ENCODE measurements at places on chromosomes 3 and 15.

- no peak for DNase-seq
Measured at GRCh38 chr3:12303993-12304392, 15.1 kb downstream of the PPARG start.

DNA sequence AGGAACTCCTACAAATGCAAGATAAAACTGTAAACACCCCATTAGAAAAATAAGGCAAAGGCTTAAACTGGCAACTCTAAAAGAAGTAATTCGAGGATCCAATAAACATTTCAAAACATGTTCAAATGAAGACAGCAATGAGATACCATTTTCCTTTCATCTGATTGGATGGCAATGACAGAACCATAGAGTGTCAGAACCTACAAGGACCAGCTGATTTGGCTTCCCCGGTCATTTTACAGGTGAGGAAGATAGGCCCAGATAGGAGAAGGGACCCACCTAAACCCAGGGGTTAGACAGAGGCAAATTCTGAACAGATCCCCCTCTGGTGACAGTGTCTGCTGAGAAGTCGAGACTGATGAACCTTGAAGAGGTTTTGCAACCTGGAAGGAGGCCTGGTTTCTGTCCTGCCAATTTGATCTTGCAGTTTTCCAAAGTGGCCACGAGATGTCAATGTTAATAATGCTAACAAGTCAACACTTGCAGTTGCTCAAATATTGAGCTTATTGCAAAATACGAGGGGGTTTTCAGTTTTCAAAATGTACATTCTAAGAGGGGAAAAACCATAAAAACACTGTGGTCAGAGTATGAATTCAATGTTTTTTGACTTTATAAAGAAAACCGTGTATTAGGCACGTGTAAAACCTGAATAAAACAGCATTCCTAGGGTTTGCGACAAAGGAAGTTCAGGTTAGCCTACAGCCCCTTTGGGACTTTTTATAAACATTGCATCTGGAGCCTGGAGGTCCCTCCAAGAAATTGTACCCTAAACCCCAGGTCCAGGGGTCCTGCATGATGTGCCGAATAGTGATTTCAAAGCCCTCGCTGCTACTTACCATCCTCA is 21.5 kb downstream of the CFAP161 start:
- no peak for DNase-seq

GRCh38 chr3:183377307-183377959 is 51.0 kb downstream of the MCF2L2 start:
- DNase-seq, result no peak

DNA sequence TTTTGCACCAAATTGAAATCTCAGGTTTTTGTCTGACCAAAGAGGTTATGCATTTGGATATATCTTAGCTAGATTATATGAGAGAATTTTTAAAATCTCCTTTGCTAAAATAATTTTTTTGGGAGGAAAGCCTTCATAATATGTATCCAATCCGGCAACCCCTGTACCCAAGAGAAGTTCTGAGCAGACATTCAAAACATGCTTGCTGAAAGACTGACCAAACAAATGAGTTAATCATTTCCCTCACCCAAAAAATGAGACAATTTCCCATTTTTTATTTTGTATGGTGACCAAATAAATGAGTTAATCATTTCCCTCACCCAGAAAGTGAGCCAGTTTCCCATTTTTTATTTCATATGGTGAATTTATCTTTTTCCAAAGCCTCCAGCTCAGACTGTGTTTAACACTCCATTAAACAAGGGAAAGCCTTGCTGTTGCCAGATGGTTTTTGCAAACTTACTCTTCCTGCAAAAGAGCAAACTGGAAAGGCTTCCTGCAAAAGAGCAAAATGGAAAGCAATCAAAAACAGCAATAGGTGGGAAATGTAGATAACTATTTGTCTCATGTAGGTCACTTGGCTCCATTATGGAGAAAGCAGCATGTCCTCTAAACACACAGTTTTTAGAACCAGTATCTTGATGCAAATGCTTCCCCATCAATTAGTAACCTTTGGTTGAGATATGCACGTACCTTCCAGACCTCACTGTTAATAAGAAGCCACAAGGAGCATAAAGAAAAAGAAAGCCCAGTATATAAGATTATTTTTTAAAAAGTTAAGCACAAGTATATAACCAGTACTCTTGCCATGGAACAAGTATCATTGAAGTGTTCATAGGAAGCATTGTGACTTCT is 78.4 kb upstream of the OSTN start:
- no peak for DNase-seq

DNA sequence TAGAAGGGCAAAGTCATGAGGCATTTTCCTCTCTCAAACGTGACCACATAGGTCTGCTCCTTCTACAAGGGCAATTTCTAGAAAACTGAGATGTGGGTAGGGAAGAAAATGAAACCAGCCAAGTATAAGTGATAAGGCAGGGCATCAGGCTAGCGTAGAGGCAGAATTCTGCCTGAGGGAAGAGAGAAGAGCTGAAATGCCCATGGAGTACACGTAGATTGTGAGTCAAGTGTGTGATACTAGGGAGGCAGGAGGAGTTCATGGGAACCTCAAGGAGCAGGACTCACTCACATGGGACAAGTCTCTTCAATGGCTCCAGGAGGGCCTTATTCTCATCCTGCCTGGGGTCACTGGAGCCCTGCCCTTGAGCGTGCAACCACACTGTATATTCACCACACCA is 34.9 kb upstream of the PPP4R2 start:
- no peak for DNase-seq

- DNase-seq, result no peak
Measured at GRCh38 chr3:62761711-62762110, 113.5 kb downstream of the CADPS start.

GRCh38 chr3:196600359-196600758 is 31.9 kb downstream of the FBXO45 start:
- no peak for DNase-seq

DNA sequence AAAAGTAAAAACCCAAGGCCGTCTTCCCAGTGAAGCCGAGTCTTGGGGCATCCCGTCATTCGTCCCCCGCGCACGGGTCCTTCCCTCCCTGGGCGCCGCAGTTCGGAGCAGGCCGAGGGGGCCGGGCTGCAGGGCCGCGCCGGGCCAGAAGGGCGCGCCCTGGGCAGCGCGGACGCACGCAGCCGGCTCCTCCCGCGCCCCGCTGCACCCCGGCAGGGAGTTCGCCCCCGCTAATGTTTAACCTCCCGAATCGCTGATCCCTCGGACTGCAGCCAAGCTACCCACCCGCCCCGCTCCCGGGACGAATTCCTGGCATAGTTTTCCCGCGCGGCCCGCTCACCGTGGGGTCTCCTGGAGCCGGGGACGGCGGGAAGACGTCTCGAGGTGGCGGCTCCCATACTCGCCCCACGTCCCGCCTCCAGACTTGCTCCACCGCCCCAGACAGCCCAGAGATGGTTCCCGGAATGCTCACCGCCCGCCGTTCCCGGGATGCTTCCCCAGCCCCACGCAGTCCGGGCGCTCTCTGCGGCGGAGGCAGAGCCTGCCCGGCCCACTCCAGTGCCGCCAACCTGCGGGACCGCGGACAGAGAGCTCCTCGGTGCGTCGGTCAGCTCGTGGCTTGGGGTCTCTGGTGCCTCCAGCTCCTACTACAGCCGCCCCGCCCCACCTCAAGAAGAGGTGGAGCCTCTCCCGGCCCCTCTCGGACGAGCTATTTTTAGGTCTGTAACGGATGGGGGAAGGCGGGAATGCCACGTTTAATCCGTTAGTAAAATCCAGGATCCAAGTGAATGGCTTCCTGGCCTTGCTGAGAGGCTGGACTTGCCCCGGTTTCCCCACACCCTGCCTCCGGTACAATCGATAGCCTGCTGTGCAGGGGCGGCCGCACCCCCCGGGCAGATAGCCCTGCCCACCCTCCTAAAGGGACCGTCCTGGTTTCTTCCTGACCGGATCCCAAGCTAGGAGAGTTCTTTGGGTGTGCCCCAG is at the start of gene DZIP1L:
Gene DZIP1L (minus strand): TSS at position 621 of the 984 bp plus-strand sequence. CDS start 11,637 bp downstream, outside the sequence.
- DNase-seq, result peak; percentile 68

DNA sequence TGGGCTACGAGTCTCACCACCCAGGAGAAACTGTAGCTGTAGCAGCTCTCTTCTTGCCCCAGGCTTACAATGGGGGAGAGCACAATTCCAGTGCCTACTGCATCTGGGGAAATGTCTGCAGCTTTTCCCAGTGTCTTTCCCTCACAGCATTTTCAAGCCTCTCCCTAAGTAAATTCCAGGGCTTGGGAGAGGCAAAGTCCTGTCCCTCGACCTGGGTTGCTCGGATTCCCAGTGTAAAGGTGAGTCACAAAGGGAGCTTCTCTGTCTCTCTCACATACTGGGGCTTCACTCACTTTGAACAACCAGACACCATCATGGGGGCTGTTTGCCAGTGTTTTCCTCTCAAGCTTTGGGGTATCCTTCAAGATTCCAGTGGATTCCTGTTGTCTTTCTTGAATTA is 689.4 kb upstream of the NAALADL2 start:
- DNase-seq, result no peak

- no peak for DNase-seq
Measured at GRCh38 chr15:89900849-89901248, 7.1 kb upstream of the AP3S2 start.
